ENCODE measurements at places on chromosomes 1 and 21.
A peak's percentile ranks its signal among the peaks of the same experiment; 100 is the strongest.

DNA sequence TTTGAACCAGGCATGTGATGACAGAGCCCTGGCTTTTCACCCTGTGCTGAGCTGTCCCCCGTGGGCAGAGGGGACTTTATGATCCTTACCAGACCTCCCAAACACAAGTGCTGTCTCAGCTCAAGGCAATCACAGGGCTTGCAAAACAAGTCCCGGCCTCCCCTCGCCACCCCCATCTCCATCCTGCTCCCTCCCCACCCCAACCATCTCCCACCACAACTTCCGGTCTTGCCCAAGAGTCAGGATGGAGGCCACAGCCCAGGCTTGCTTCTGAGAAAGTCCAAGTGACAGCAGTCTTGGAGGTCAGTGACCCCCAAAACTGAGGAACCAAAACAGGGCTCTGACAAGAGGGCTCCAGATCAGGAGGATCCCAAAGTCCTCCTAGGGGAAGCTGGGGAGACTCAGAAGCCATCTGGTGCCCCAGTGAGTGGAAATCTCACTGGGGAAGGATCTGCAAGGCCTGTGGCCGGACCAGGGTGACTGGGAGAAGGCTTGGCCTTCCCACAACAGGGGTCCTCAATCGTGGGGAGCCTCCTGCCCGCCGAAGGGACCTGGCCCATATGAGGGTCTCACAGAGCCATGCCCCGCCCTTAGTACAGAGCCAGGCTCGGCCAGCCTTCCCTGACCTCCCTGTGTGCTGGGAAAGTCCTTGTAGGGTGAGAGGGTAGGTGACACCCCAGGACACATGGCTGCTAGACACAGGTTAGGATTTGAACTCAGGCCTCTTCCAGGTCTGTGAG lies 4.5 kb upstream of the SDC3 start:
- DNase-seq, result peak; percentile 67

- no peak for DNase-seq
These were observed 6.2 kb downstream of the KCNK1 start for GRCh38 chr1:233620065-233620464.

DNA sequence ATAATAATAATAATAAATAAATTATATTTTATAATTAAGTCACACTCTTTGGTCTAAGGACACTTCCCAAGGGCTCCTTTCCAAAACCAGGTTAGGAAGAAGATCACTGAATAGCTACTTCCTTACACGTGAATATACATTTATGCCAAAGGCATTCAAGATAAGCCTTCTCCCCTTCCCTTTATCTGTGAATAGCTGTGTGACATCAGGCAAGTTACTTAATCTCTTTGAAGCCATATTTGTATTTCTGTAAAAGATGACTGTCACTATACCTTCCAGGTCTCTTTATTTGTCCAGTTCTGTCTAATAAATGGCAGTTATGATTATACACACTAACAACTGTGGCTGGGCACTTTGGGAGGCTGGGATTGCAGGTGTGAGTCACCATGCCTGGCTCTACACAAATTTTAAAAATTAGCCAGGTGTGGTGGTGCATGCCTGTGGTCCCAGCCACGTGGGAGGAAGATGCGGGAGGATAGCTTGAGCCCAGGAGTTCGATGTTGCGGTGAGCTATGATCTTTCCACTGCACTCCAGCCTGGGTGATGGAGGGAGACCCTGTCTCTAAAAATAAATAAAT lies 5.5 kb upstream of the RNF11 start:
- no peak for DNase-seq

DNA sequence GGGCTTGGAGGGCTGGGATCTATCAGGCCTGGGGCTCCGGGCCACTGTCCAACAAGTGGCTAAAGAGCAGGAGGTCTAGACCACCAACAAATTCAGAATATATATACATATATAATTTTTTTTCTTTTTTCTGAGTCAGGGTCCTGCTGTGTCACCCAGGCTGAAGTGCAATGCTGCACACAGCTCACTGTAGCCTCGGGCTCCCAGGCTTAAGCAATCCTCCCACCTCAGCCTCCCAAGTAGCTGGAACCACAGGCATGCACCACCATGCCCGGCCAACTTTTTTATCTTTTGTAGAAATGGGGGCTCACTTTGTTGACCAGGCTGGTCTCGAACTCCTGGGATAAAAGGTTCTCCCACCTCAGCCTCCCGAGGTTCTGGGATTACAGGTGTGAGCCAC lies 6.8 kb upstream of the LAPTM5 start:
- DNase-seq, result no peak

GRCh38 chr1:156706657-156707416 lies 1.5 kb upstream of the CRABP2 start:
- peak; percentile 78 for DNase-seq

- DNase-seq, result no peak
These were observed 38.2 kb upstream of the CSF3R start for GRCh38 chr1:36520771-36521420.

DNA sequence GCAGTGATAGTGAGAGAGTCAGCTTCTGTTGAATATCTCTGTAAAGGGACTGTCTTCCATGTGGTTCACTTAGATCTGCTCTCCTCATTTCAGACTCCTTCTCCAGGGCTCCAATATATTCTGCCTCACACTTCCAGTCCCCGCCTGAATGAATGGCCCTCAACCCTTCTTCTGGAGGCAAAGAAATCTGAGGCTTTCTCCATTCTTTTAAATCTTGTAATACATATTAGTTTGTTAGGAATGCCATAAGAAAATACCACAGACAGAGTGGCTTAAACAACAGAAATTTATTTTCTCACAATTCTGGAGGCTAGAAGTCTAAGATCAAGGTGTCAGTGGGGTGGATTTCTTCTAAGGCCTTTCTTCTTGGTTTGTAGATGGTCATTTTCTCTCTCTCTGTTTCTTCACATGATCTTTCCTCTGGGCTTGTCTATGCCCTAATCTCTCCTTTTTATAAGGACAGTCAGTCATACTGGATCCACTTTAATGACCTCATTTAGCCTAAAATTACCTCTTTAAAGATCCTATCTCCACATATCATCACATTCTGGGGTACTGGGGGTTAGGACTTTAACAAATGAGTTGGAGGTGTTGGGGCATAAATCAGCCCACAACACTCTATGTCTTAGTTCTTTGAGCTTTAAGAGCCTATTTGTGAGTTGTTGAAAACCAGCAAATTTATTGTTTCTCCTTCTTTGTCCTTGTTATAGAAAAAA lies 128.5 kb upstream of the KCNK2 start:
- no peak for DNase-seq

GRCh38 chr1:214247501-214248041 lies 33.4 kb upstream of the SMYD2 start:
- no peak for DNase-seq

DNA sequence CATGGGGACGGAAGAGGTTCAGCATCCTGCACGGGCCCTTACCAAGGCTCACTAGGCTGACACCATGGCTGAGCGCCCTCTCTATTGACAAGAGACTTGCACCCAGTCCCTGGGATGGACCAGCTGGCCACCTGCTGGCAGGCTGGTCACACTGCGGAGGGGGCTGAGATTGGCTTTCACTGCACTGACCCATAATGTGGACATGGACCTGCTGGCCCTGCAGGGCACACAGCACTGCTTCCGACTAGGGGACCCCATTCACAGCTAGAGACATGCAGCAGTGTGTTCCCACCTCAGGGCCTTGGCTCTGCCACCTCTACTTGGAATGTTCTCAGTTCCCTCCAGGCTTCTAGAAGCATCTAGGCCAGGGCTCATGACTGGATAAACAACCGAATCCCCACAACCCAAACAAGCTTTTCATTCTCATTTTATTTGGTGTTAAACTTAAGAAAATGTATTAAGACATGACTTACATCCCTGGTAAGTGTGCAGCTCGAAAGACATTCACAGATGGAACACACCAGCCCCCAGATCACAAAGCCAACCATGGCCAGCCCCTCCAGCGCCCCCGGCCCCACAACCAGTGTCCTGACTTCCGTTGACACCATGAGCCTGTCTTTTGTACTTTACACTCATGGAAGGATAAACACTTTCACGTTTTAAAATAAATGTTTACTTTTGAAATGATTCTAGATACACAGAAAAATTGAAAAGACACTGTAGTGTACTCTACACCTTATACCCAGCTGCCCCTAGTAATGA lies 9.3 kb upstream of the SRARP start:
- peak; percentile 78 for DNase-seq

- no peak for DNase-seq
These were observed 8.3 kb downstream of the RCAN1 start for GRCh38 chr21:34606621-34607020.

GRCh38 chr1:25150985-25151495 lies 81.3 kb downstream of the SYF2 start:
- no peak for DNase-seq

- no peak for DNase-seq
These were observed 262.4 kb downstream of the PTPRC start for GRCh38 chr1:198901266-198901665.

DNA sequence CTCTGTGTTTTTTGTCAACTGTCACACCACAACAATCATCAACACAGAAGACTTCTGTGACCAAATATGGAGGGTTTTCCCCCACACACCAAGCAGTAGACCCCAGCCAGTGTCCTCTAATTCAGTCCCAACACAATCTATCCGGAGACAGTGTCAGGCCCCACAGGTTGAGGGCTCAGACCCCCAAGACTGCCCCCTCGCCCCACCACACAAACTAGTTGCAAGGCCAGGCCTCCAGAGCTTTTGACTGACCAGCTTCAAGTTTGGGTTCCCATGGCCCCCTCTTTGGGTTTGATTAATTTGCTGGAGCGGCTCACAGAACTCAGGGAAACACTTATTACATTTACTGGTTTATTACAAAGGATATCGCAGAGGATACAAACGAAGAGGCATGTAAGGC lies 37.2 kb downstream of the NEK2 start:
- no peak for DNase-seq

Data from psoas muscle (tissue), 8 donors.